ENCODE measurements at places on chromosomes 11 and 22. TPM values are rescaled to one million over a fixed set of nuclear protein-coding genes. Genes with fewer than 3 reads are reported as not detected.
A peak's percentile ranks its signal among the peaks of the same experiment; 100 is the strongest.

DNA sequence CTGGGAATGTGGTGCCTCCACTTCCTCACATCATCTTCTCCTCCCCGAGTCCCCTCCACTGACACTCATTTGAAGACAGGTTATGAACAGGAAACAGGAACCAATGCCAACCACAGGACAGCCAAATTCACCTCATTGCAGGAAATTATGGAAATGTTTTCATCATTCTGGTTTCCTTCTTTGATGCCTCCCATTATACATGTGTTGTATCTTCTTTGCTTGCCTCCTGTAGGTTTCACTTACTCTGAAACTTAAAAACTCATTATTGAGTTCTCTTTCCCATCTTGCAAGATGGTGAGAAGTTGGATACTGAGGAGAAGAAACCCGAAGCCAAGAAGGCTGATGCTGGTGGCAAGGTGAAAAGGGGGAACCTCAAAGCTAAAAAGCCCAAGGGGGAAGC, 108.5 kb downstream of the PHF21B start:
- H3K27me3 ChIP-seq, result peaks cover 34% of the 10 kb centered on the region
- no peak overlapping the region for H3K4me3 ChIP-seq
- no peaks in the 10 kb centered on the region for H3K4me1 ChIP-seq
- no peaks in the 10 kb centered on the region for H3K36me3 ChIP-seq
- no peak overlapping the region for H3K27ac ChIP-seq
- no peak for DNase-seq

The FAM180B gene
- not detected for total RNA-seq

The BDNF gene
- not detected for total RNA-seq

DNA sequence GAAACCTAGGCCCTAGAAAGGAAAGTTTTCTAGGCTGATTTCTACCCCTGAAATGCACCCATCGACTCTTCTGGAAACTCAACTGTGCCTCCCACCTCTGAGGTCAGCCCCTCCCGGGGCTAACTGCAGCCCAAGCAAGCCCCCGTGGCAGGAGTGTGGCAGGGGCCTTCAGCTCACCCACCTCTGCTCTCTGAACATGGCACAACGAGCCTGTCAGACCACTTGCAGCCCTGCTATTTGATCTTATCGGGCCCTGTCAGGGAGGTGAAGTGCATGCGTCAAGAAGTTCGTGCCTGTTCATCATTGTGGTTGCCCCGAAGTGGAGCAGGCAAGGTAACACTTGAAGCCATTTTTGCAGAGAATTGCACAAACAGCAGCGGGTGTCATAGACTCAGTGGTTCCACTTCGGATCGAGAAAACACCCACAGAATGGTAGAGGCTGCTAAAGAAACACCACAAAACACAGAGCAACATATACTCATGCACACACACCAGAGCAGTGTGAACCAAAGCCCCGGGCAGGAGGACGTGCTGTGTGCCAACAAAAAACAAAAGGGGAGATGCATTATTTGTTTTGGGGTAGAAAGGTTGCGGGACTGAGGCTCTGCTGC, 262.7 kb downstream of the ETS1 start:
- peak overlapping the region; percentile 84 for H3K4me3 ChIP-seq
- peak overlapping the region; percentile 98 for H3K27ac ChIP-seq
- H3K4me1 ChIP-seq, result peaks cover 79% of the 10 kb centered on the region
- no peaks in the 10 kb centered on the region for H3K27me3 ChIP-seq

GRCh38 chr11:96197103-96197502, 145.9 kb downstream of the MAML2 start:
- no peak overlapping the region for H3K27ac ChIP-seq
- H3K4me3 ChIP-seq, result no peak overlapping the region
- H3K27me3 ChIP-seq, result no peaks in the 10 kb centered on the region
- H3K4me1 ChIP-seq, result peaks cover 30% of the 10 kb centered on the region
- no peak for DNase-seq

The TIGD3 gene
- 0.97 TPM for total RNA-seq

The PNPLA5 gene
- not detected for total RNA-seq

The VWCE gene
- total RNA-seq, result 3.1 TPM

The RBMXL2 gene
- total RNA-seq, result not detected

GRCh38 chr22:32961497-32961896, 96.7 kb downstream of the SYN3 start:
- no peak overlapping the region for H3K27ac ChIP-seq
- H3K27me3 ChIP-seq, result peaks cover 3% of the 10 kb centered on the region
- no peak for DNase-seq
- no peaks in the 10 kb centered on the region for H3K36me3 ChIP-seq
- no peaks in the 10 kb centered on the region for H3K4me1 ChIP-seq

DNA sequence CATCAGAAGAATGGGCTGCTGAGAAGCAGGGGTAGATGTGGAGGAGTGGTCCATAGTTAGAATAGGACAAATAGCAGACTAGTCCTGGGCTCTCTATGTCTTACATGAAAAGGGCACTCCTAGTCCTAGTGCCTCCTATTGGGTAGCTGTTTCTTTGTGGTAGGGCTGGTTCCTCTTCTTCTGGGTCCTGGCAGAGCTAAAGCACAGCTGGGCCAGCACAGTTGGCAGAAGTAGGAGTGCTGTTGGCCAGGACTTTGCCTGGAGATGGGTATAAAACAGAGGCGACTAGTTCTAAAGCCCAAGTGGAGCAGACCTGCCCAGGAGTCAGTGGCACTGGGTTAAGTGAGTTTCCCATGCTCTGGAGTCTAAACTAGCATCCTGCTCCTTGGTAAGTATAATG, 55.2 kb downstream of the PPFIBP2 start:
- peaks cover 12% of the 10 kb centered on the region for H3K27me3 ChIP-seq
- H3K36me3 ChIP-seq, result peaks cover 8% of the 10 kb centered on the region
- H3K27ac ChIP-seq, result no peak overlapping the region
- DNase-seq, result no peak
- no peak overlapping the region for H3K4me3 ChIP-seq
- no peaks in the 10 kb centered on the region for H3K4me1 ChIP-seq

- peaks cover 20% of the 10 kb centered on the region for H3K4me1 ChIP-seq
- no peak for DNase-seq
- H3K27me3 ChIP-seq, result no peaks in the 10 kb centered on the region
Observed at GRCh38 chr11:124945826-124946225, 8.2 kb upstream of the CCDC15 start.

- no peak overlapping the region for H3K4me3 ChIP-seq
- H3K27me3 ChIP-seq, result no peaks in the 10 kb centered on the region
- DNase-seq, result no peak
- peaks cover 6% of the 10 kb centered on the region for H3K36me3 ChIP-seq
- H3K27ac ChIP-seq, result no peak overlapping the region
Observed at GRCh38 chr22:49967706-49968208, 7.2 kb downstream of the PIM3 start.

The C1QTNF4 gene
- total RNA-seq, result 0.43 TPM

- H3K27me3 ChIP-seq, result no peaks in the 10 kb centered on the region
- peaks cover 14% of the 10 kb centered on the region for H3K36me3 ChIP-seq
- DNase-seq, result no peak
Observed at GRCh38 chr11:811446-812245, 1.9 kb downstream of the RPLP2 start.

The GAL gene
- not detected for total RNA-seq

- H3K27ac ChIP-seq, result no peak overlapping the region
- no peaks in the 10 kb centered on the region for H3K36me3 ChIP-seq
- DNase-seq, result no peak
- no peaks in the 10 kb centered on the region for H3K4me1 ChIP-seq
- no peak overlapping the region for H3K4me3 ChIP-seq
- H3K27me3 ChIP-seq, result no peaks in the 10 kb centered on the region
Observed at GRCh38 chr11:68938816-68939582, 35.3 kb downstream of the IGHMBP2 start.

GRCh38 chr11:67409781-67410368, 5.6 kb upstream of the CARNS1 start:
- peak; percentile 57 for DNase-seq
- peaks cover 63% of the 10 kb centered on the region for H3K4me1 ChIP-seq

GRCh38 chr11:35954205-35954604, 10.3 kb downstream of the LDLRAD3 start:
- DNase-seq, result no peak
- peaks cover 12% of the 10 kb centered on the region for H3K27me3 ChIP-seq
- no peaks in the 10 kb centered on the region for H3K36me3 ChIP-seq
- H3K4me3 ChIP-seq, result no peak overlapping the region
- no peaks in the 10 kb centered on the region for H3K4me1 ChIP-seq
- H3K27ac ChIP-seq, result no peak overlapping the region

DNA sequence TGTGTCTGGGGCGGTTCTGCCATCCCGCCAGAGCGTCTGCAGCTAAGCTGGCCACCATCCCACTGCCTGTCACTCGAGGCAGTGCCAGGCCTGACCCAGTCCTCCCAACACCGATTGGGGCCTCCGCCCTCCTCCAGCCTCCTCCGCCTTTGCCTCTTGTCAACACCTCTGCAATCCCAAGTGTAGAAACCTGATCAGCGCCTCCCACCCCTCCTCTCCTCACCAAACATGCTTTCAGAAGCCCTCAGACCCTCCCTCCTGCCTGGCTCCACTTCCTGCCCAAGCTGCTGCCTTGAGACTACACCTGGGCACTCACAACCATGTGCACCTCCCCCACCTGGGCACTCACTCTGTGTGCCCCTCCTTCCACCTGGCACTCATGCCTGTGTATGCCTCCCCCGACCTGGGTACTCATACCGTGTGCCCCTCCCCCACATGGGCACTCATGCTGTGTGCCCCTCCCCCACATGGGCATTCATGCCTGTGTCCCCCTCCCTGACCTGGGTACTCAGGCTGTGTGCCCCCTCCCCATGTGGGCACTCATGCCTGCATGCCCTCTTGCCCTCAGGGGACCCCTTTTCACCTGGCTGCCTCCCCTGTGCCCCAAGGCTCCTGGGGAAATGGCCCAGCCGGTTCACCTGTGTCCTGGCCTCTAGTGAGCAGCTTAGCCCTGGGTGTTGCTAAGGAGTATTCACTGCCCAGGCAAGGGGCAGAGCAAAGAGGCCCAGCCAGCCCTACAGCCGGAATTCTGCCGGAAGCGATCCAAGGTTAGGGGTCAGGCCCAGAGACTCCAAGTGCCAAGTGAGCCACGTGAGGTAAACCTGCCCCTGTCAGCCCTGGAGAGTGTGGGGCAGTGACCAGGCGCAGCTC, 5.5 kb upstream of the IFITM10 start:
- no peaks in the 10 kb centered on the region for H3K27me3 ChIP-seq
- peak overlapping the region; percentile 85 for H3K27ac ChIP-seq
- peaks cover 26% of the 10 kb centered on the region for H3K36me3 ChIP-seq
- H3K4me3 ChIP-seq, result peak overlapping the region; percentile 72
- peaks cover 57% of the 10 kb centered on the region for H3K4me1 ChIP-seq

DNA sequence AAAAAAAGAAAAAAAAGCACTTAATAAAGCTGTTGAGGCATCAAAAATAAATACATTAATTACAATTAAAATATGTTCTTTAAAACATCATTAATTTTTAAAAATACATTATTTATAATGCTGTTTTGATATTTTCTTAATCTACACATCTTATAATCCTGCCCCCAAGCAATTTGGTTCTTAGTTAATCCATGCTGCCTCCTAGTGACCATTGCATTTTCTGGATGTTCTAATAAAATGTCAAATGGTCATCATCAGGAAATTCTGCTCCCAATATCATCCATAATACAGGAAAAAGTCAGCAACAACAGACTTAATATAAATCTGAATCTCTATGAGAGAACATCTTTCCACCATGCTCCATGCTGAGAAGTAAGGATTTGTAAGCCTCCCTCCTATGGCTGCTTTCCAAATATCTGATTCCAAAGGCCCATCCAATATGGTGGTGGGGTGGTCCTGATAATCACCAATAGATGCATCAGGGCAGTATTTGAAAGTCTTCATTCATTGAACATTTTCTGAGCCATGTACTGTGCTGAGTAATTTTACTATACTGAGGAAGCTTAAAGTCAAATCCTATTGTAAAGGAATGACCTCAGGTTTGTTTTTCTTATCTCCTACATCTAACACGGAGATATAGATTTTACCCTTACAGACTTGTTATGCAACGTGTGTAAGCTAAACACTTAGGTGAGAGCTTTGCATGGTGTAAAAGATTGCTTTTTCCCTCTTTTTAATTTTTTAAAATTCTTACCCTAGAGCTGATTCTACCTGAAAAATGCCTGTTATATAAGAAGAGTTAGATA, 124.7 kb upstream of the BMAL1 start:
- no peak overlapping the region for H3K4me3 ChIP-seq
- no peak for DNase-seq
- H3K27ac ChIP-seq, result no peak overlapping the region
- no peaks in the 10 kb centered on the region for H3K4me1 ChIP-seq
- no peaks in the 10 kb centered on the region for H3K36me3 ChIP-seq

The CNTF gene
- total RNA-seq, result 2.6 TPM

The SHANK3 gene
- total RNA-seq, result 0.06 TPM

DNA sequence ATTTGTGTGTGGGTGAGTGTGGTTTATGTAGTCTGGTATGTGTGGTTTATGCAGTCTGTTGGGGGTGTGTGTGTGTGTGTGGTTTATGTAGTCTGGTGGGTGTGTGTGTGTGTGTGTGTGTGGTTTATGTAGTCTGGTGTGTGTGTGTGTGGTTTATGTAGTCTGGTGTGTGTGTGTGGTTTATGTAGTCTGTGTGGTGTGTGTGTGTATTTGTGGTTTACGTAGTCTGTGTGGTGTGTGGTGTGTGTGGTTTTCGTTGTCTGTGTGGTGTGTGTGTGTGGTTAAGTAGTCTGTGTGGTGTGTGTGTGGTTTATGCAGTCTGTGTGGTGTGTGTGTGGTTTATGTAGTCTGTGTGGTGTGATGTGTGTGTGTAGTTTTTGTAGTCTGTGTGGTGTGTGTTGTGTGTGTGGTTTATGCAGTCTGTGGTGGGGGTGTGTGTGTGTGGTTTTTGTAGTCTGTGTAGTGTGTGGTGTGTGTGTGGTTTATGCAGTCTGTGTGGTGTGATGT, 26.2 kb upstream of the PARVG start:
- H3K27me3 ChIP-seq, result peaks cover 9% of the 10 kb centered on the region
- DNase-seq, result no peak
- H3K4me3 ChIP-seq, result no peak overlapping the region
- H3K4me1 ChIP-seq, result no peaks in the 10 kb centered on the region

DNA sequence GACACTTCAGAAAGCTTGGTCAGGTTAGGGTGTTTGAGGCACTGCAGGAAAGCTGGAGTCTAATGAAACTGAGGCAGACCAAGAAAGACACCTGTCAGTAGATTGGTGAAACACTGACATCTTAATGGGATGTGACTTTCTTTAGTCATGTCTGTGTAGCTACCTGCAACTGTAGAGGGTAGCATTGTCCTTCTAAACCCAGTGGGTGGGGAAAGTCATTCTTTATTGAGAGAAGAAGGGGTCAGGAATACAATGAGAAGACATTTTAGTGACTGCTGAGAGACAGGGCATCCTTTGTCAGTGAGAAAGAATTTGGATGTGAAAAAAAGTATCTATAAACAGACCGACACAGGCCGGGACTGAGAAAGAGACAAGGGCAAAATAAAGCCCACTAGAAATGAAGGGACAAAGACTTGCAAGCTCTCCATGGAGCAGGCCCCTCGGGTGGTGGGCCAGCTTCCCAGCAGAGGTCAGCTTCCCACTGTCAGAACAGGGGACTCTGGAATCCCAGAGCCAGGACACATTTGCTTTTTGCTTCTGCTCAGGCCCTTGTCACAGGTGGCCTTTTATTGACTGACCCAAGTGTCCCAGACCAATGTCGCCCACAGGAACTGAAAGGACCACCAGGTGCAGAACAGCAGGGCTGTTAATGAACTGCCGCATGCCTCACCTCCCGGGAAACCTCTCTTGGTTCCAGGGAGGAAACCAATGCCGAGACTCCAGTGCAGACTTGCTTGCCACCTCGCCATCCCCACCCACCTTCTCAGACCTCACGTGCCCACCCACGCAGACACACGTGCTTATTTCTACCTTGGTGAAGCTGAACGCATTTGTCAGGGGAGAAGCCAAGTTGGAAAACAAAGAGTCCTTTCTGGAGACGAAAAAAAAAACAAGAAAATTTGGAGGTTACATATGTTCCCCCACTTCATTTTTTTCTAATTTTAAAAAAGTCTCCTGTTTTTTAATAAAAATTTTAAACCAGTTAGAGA, 212.8 kb downstream of the TENM4 start:
- no peak overlapping the region for H3K27ac ChIP-seq
- H3K27me3 ChIP-seq, result no peaks in the 10 kb centered on the region
- no peaks in the 10 kb centered on the region for H3K36me3 ChIP-seq
- no peak for DNase-seq
- no peak overlapping the region for H3K4me3 ChIP-seq

The APOL3 gene
- total RNA-seq, result 159 TPM

The OR8G1 gene
- total RNA-seq, result not detected

All from activated naive CD8-positive, alpha-beta T cell treated with anti-CD3 and anti-CD28 coated beads, Interleukin-2, amount 10 ng/mL, durations not matched to agents 7 days and 5 days (primary cell).